ENCODE measurements at places on chromosomes 12 and 14.

DNA sequence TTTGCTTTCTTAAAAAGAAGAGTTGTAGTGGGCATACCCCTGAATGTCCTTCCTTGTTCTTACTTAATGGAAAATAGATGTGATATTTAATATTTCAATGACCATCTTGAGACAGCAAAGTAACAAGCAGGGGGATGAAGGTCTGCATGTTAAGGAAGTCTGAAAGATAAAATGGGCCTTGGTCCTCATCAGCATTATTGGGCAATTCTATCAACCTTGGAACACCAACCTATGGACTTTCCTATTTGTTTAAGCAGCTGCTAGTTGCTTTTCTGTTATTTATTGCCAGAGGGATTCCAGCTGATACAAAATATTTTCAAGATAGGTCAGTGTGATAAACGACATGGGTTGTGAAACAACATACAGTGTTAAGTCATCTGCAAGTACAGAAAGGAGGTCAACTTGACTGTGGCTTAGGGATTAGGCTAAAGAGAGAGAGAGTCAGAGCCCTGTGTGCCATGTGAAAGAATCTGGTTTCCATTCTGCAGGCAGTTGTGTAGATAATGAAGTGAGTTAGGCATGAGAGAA, 16.4 kb upstream of the A2M start:
- no peak for DNase-seq

DNA sequence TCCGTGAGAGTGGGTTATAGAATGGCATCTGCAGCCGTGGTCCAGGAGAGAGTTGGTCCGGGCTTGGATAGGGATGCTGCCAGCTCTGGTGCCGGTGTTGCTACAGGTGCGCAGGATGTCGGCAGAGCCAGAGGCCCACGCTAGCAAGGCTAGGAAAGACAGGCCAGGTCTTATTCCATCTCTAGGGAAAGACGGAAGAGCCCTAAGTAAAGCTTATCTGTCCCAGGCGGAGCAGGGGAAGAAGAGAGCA, 485 bp upstream of the PSME1 start:
- no peak for DNase-seq

DNA sequence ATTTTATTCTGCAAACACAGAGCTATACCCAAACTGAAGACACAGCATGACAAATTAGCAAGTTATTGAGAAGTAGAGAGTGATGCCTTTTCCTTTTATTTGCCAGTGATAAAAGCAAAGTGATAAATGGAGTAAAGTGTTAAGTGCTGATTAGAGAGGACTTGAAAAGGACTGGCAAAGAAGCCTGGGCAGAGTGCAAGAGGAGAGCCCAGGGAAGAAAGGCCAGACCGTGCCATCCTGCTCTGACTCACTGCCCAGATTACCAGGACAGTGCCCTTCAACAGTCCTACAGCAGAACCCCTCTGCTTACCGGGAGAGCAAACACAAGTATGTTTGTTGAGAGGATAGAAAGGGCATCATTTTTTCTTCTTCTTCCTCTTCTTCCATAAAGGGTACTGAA, 106.5 kb downstream of the ETV6 start:
- DNase-seq, result no peak

DNA sequence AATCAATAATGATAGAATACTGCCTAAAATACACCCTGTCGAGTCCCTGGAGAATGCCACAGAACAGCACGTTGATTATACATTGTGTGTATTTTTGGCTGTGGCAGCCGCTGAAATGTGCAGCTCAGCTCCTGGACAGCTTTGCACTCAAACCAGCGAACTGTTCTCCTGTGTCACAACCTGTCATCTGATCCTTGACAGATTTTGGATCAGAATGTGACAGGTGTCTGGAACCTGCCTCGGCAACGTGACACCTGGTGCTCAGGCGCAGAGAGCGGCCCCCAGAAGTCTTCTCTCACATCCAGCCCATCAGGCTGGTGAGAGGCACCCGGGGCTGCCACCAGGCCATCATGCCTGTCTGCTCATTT, 19.3 kb downstream of the MVK start:
- DNase-seq, result no peak

- DNase-seq, result no peak
These were observed 503.0 kb downstream of the NPAS3 start for GRCh38 chr14:33441633-33442032.

DNA sequence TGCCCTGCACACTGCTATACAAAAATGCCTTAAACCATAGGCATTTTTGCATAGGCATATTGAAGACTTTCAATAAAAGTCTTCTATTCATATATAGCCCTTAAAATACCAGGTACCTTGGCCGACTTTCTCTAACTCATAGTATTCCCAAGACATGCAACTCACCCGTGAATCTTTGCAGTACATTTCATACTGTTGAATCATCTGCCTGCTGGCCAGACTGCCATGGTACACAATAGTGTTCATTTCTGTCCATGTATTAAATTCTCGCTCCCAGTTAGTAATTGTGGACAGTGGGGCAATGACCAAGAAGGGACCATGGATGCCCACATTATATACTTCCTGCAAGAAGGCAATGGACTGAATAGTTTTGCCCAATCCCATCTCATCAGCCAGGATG, 24.3 kb upstream of the SUPT16H start:
- peak; percentile 47 for DNase-seq

DNA sequence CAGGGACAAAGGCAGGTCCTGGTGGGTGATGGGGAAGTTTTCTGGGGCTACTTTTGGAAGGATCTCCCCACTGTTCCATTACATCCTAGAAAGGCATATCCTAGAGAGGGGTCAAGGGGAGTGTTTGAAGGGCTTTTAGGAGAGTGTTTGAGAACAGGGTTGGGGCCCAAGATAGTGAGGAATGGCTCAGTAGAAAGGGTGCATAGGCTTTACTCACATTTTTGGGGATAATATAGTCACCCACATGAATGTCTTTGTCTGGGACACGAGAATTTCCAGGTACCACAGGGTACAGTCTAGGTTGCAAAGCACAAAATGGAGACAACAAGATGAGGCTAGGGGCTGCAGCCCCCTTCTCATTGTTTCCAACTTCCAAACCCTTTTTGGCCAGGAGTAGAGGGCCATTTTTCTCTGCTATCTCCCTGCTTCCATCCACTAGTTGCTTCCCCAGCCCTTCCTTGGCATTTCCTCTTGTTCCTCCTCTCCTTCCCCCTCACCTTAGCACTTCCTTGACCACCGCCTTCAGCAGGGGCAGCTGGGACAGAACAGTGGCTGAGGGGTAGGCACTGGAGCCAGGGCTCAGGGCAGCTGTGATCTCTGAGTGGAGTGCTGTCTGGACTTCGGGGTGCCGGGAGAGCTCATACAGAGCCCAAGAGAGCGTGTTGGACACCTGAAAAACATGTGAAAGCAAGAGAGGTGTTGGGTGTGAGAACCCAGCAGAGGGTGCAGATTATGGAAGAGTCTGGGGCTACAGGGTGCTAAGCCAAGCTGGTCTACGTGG, 2.8 kb downstream of the CYP27B1 start:
- no peak for DNase-seq

GRCh38 chr14:57999471-57999870, 133.6 kb upstream of the SLC35F4 start:
- no peak for DNase-seq

DNA sequence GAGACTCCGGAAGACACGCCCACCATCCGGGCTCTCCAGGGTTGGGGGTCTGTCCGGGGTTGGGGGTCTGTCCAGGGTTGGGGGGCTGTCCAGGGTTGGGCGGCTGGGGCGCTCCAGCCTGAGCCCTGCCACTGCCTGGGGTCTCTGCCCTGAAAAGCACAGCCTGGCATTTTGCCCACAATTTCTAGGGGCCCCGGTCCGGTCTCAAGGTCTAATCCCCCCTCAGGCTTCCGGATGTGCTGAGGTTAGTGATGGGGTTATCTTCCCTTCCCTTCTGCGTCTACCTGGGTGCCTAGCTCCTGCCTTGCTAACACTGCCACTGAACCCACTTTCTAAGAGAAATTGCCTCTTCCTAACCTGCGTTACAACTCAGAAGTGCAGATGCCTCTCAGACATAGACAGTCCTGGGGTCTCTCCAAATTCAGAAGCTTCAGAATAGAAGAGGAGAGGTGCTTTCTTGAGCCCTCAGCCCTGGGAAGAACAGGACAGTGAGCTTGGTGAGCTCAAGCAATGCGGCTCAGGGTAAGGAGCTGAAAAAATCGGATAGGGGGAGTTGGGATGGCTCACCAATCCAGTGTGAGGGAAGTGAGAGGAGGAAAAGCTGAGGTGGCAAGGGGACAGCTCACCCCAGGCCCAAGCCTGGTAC, 5.7 kb downstream of the LHX5 start:
- DNase-seq, result no peak

DNA sequence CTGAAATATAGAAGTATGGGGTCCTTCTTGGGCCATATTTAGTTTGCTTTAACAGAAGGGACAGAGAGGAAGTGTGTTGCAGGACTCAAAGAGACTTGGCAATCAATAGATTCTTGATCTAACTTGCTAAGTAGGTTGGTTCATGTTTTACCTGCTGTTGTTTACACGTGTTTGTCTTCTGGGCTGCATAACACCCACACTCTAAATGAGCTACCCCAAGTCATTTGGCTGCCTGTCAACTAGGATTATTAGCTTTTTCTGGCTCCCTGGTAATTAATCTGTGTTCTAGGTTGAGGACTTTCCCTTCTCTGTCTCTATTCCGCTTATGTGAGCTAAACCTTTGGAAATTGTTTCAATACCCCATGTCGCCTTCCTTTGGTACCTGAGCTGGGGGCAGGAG, 10.1 kb upstream of the TBPL2 start:
- no peak for DNase-seq

DNA sequence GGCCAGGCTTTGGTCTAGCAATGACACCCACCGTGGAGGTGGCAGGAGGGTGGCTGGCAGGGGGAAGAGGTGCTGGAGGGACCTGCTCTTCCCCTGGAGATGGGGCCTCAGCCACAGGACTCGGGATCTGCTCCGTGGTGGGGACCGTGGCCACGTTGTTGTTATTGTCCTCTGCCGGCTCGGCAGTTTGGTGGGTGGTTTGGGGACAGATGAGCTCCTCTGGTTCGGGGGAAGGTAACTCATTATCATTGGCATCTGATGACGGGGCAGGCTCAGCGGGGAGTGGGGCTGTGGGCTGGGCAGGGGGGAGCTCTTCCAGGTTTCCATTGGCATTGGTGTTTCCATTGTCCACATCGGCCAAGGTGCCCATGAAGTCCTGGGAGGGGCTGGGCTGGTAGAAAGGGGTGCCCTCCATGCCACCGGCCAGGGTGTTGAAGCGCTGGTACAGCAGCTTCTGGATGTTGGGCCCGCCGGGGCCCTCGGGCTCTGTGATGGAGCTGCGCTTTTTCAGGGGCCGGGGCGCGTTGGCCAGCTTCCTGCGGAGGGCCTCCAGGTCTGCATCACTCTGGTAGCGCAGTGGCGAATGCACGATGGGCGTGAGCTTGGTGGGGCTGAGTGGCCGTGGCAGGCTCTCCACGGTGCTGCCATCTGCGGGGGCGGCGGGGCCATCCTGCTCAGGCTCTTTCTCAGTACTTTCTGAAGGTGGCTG, 24.3 kb downstream of the ZFYVE21 start:
- no peak for DNase-seq

- DNase-seq, result no peak
These were observed 32.9 kb upstream of the EEA1 start for GRCh38 chr12:92961949-92962348.

GRCh38 chr12:30706476-30706875, 10.8 kb upstream of the IPO8 start:
- no peak for DNase-seq

DNA sequence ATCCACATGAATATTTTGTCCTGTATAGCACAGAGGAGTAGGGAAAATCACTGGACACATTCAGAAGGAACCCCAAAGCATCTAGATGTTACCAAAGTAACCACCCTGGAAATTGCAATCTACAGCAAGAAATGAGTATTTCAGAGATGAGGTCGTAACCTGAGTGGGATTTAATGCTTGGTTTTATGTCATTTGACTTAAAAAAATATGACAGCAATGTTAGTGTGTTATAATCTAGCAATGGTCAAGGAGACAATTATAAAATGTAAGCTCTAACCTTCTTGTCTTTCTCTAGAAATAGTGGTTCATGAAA, 256.6 kb downstream of the NAV3 start:
- no peak for DNase-seq

DNA sequence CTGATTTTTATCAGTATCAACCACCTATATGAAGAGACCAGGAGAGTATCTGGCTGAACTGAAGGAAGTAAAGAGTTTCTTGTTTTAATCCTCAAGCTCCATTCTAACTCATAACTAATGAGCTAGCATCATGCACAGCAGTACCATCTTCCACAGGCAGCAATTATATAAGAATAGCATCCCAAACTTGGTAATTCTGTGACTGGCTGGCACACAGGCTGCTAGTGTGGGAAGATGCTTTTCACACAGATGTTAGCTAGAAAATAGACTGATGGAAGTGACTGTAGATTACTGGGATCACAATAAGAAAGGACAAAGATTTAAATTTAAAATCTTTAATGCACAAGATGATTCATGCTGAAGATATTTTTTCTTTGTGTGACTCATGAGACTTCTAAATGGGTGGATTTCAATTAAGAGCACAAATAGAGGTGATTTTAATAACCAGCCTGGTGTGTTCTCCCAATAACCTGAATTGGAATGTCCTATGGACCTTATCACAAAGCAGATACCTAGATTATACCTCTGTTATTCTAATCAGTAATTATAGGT, 417.7 kb upstream of the ATXN7L3B start:
- no peak for DNase-seq

DNA sequence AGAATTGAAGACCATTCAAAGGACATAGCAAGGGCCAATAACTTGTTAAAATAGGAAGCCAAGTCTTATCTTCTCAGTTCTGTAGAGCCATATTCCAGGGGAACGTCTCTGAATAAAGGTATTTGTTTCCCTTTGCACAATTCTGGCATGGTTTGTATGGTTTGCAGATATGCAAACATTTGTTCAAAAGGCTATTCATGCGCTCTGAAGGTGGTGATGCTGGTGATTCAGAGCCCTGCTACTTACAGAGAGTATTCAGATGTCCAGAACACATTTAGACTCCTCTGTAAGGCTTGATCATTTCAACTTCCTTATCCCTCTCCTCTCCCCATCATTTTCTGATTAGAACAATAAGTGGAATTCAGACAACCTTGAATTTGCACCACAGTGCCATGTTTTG, 35.9 kb downstream of the SLC4A8 start:
- DNase-seq, result no peak

GRCh38 chr14:90356925-90357324, 25.2 kb upstream of the NRDE2 start:
- DNase-seq, result no peak

DNA sequence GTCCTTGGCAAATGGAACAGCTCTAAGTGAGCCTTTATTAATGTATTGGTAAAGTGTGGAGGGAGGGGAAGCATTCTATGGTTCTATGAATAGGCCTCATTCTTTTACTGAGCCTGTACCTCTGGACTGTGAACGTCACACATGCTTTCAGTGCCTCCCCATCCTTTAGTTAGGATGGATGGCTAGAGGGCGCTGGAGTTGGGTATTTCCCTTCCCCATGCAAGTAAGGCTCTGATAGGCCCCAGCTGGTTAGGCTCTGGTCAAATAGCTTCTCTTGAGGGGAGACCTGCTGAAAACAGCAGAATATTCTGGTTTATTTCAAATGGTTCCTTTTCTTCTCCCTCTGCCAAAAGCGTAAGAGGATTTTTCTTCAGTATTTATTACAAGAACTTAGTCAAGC, 860.9 kb upstream of the MDGA2 start:
- no peak for DNase-seq

All from HS-5 (cell line).